ENCODE measurements at places on chromosomes 1 and 21. TPM values are rescaled to one million over a fixed set of nuclear protein-coding genes. Genes with fewer than 3 reads are reported as not detected.
A peak's percentile ranks its signal among the peaks of the same experiment; 100 is the strongest.

DNA sequence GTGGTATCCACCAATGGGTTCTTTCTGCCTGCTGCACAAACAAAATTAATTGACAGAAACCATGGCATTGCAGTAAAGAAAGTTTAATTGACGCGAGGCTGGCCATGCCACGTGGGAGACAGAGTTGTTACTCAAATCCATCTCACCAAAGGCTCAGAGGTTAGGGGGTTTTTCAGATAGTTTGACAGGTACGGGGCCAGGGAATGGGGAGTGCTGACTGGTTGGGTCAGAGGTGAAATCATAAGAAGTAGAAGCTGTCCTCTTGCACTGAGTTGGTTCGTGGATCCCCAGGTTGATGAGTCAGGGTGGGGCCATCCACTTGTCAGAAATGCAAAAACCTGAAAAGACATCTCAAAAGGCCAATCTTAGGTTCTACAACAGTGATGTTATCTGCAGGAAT lies 941 bp upstream of the TBCE start:
- no peak for DNase-seq
- no peaks in the 10 kb centered on the region for H3K27me3 ChIP-seq
- H3K4me3 ChIP-seq, result peak overlapping the region; percentile 38
- H3K36me3 ChIP-seq, result no peaks in the 10 kb centered on the region
- no peak overlapping the region for H3K27ac ChIP-seq
- H3K4me1 ChIP-seq, result peaks cover 28% of the 10 kb centered on the region

- no peak overlapping the region for H3K4me3 ChIP-seq
- H3K4me1 ChIP-seq, result no peaks in the 10 kb centered on the region
- H3K27ac ChIP-seq, result no peak overlapping the region
- no peak for DNase-seq
- no peaks in the 10 kb centered on the region for H3K36me3 ChIP-seq
Observed at GRCh38 chr1:41101950-41102607, 80.6 kb upstream of the SLFNL1 start.

PEAR1 gene
- total RNA-seq, result 6.9 TPM

DNA sequence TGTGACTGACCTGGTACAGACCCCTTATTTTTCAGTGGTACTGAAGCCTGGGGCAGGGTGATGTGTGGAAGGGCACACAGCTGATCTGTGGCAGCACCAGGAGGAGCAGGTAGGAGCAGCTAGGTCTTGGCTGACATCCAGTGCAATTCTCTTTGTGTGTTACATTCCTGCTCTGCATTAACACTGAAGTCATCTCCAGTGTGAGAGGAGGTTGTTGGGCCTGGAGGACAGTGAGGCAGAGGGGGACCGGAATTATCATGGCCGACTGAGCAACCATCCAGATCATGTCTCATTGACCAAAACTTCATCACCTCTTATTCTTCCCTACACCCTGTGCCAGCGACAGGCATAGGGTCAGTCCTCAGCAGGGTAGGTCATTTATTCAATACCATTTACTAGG lies 1.5 kb downstream of the SLAMF8 start:
- no peak overlapping the region for H3K27ac ChIP-seq
- H3K27me3 ChIP-seq, result peaks cover 28% of the 10 kb centered on the region
- DNase-seq, result no peak
- H3K36me3 ChIP-seq, result no peaks in the 10 kb centered on the region
- H3K4me3 ChIP-seq, result no peak overlapping the region

DNA sequence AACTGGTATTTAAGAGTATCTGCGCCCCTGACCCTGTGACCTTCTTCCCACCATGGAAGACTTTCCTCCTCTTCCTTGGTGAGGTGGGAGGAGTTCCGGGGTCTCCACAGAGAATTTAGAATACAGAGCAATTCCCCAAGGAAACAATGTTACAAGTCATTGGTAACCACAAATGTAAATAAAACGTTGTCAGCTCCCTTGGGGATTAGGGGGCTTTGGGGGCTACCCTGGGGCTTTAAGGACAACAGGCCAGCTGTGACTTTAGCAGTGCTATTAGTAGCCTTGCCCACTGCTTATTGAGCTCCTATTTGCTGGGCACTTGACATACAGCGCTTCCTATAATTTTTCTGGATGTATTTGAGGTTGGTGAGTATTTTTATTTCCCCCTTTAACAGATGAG lies 69.0 kb downstream of the IGSF21 start:
- no peak overlapping the region for H3K4me3 ChIP-seq
- H3K36me3 ChIP-seq, result no peaks in the 10 kb centered on the region
- H3K27ac ChIP-seq, result no peak overlapping the region
- H3K4me1 ChIP-seq, result peaks cover 4% of the 10 kb centered on the region

Measured in neural crest cell (in vitro differentiated cells).